A549 treated with Hydrocortisone at 1 μM for 4 hours (cell line): ENCODE measurements at places on chromosomes 16 and 17. TPM values are rescaled to one million over a fixed set of nuclear protein-coding genes. Genes with fewer than 3 reads are reported as not detected.

SBK1 gene
- 0.22 to 0.32 TPM (median 0.25 TPM) in 5 replicates for total RNA-seq

CCL8 gene
- not detected in 5 replicates for total RNA-seq

CLDN7 gene
- 2.2 to 3.7 TPM (median 2.6 TPM) in 5 replicates for total RNA-seq

PRSS8 gene
- 0.83 to 1.4 TPM (median 1.2 TPM) in 5 replicates for total RNA-seq

KRT9 gene
- not detected in 5 replicates for total RNA-seq
